NCI-H2081 treated with DMSO at 0.1 percent for 48 hours (cell line): ENCODE measurements at places on chromosomes 4 and X.

GRCh38 chr4:2786152-2786671 is 6.7 kb upstream of the SH3BP2 start:
- DNase-seq: no peak

- no peak for DNase-seq
These were observed 38.5 kb upstream of the POU3F4 start for GRCh38 chrX:83469551-83469950.

GRCh38 chr4:5760246-5760645 is 49.2 kb downstream of the EVC start:
- no peak for DNase-seq

DNA sequence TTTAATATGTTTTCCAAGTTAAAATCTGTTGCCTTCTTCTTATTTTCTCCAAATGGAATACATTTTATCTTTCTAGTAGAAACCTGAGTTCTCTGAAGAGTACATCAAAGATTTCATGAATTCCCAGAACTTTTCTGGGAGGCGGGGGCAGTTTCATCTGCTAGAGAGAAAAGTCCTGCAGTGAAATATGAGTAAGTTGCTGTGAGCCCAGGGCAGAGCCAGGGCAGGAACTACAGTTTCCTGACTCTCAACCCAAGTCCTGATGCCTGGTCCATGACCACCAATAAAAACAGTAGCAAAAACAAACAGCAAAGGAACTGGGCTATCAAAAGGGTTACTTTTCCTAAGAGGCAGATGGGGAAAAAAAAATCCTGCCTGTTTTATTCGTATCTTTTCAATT is 239.4 kb upstream of the CTSO start:
- DNase-seq: no peak

DNA sequence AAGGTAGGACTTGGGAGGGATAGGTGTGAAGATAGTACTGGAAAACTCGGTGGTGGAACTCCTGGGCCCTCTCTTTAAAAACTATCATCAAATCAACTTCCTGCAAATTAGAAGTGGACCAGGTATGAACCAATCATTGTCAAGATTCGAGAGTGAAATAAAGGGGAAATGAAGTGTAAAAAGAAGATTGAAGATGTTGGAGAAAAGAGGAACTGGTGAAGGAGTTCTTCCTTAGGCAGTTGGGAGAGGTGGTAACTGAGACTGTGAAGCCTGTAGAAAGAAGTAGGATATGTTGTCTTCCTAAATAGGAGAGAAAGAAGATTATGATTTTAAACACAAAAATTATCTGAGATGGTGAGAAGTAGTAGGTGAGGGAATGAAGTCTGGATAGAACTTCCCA is 212.2 kb downstream of the PPP1R2C start:
- DNase-seq: no peak

GRCh38 chr4:69196209-69196965 is 18.2 kb downstream of the UGT2B11 start:
- no peak for DNase-seq

DNA sequence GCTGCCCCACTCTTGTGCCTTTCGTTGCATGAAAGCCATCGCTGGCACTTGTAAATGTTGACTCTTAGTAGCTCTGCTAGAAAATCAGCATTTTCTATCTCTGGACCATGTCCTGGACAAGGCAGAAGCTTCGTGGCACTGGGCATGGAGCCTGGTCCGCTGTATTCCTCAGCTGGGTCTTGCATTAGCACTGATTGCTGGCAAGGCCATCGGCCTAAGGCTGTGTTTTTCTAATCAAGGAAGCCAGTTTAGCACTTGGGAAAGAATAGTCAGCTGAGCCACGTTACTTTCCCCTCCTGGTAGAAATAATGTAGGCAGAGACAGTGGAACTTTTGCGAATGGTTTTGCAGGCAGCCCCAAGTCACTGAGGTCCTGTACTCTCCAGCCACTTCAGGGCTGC is 180.2 kb upstream of the EOLA2 start:
- no peak for DNase-seq
